ENCODE measurements at places on chromosomes 16 and 17.

- DNase-seq, result no peak
These were observed 19.3 kb upstream of the TBX2 start for GRCh38 chr17:61380217-61380835.

DNA sequence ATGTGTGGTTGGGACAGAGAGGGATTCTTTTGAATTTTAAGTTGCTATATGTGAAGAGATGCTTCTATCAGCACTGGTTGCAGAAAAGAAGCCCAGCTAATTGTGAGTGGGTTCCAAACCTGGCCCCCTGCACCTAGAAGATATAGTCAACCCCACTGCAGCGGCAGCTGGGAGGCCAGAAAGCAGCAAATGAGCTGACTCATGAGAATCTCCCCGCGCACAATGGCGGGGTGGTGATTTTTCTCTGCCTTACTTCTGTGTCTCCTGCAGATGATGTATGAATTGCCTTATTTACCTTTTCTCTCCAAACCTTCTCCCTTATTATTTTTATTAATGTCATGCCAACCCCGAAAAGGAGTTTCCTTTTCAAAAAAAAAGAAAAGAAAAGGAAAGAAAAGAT is 89.7 kb downstream of the MAF start:
- no peak for DNase-seq

- no peak for DNase-seq
These were observed 9.6 kb downstream of the STX1B start for GRCh38 chr16:31000671-31001382.

GRCh38 chr17:2253768-2254406 is 49.7 kb downstream of the SMG6 start:
- DNase-seq, result no peak

DNA sequence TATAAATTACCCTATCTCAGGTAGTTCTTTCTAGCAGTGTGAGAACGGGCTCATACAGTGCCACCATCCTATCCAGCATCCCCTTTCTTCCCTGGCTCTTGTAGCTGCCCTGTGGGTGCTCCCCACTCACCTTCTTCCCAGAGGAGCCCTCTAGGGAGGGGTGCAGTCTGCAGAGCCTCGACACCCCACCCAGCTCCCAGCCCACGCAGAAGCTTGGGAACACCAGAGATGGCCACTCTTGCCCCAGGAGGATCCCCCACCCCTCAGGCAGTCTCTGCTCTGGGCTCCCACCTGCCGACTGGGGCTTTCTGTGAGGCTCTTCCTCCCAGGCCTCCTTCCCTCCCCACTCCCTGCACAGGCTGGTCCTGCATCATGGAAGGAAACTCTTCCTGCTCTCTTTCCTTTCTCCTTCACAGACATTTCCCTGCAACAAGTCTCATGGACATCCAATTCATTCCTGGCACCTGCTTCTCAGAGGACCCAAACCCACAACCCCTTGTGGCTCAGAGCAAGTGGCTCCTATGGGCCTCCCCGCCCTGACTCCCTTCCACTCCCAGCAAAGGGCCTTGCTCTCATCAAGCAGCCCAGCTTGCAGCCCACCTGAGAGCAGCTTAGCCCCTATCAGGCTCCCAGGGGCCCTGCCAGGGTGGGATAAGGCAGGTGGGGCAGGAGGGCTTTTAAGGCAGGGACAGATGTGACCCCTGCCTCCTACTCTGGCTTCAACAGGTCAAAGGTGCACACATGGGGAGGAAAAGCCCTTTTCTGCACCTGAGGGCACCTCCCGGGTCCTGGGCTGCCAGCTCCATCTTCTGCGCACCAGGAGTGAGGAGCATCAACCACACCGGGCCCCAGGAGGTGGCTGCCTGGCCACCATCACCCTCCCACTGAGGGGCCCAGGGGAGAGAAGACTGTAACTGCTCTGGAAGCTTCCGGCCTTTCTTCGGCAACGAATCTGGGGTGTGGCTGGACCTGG is 263.8 kb upstream of the TNRC6C start:
- DNase-seq, result no peak

DNA sequence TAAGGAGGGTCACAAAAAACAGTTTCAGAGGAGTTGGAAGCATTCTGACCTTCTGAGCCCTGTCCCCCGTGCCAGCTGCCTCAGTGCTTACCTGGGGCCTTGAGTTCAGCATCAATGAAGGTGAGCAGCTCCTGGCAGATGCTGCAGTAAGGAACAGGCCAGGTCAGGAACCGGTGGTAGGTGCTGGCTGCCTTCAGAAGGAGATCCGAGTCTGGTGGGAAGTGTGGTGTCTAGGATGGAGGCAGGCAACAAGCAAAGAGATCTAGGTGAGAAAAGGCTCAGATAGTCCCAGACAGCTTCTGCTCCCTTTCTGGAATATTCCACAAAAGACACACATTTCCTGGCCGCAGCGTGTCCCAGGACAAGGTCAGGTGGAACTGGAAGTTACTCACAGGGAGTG is 37.2 kb upstream of the PIK3R6 start:
- no peak for DNase-seq

GRCh38 chr16:2835638-2836493 is 5.8 kb downstream of the ZG16B start:
- no peak for DNase-seq

DNA sequence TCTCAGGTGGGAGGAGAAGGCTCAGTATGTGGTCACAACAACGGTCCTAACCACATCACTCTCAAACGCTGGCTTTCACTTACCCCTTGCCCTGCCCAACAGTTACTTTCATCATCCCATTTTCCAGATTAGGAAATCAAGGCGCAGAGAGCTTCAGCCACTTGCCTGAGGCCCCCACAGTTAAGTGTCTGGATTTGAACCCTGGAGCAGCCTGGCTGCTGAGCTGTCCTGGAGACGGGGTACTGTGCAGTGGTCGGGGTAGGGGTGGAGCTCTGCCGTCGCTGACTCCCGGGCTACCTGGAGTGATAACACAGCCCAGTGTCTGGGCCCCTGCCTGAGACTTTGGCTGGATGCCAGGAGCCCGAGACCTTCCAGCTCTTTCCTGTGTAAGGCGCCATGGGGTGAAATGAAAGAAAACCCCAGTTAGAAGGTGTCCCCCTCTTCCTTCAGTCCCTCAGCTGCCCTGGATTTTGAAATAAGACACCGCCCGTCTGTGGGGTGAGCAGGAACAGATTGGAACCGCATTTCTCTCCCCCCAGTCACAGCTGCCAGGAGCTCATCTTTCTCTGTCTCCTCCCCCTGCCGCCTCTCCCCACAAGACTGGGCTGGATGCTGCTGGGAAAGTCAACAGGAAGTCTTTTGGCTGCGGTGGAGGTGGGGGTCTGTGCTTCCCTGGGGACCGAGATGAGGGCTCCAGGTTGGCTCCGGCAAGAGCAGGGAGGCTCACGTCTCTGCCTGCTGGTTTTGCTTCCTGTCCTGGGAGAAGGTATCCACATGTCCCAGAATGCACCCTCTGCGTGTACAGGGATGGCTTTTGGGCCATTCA is 280.2 kb downstream of the SEC14L1 start:
- no peak for DNase-seq

DNA sequence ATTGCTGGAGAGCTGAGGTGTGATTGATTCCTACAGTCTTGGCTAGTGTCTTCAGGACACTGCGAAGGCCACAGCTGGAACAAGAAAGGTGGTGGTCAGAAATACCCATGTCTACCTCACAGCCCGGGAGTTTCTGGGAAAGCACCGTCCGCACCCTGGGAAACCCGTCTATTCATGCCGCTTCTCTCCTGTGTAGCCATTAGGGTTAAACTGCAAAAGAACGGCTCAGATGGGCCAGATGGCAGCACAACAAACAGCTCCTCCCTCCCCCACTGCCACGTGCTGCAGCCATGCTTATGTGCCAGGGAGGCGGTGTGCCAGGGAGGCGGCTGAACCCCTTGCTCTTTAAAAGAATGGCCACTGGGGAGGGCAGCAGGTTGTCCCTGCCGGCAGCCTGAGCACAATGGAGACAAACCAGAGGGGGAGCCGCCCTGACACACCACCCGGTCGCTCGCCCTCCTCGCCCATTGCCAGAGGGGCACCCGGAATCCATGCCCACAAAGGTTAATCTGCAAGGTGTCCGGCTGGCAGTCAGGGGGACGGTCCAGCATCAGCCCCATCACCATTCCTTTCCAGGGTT is 65.2 kb downstream of the CYTH1 start:
- peak; percentile 93 for DNase-seq

DNA sequence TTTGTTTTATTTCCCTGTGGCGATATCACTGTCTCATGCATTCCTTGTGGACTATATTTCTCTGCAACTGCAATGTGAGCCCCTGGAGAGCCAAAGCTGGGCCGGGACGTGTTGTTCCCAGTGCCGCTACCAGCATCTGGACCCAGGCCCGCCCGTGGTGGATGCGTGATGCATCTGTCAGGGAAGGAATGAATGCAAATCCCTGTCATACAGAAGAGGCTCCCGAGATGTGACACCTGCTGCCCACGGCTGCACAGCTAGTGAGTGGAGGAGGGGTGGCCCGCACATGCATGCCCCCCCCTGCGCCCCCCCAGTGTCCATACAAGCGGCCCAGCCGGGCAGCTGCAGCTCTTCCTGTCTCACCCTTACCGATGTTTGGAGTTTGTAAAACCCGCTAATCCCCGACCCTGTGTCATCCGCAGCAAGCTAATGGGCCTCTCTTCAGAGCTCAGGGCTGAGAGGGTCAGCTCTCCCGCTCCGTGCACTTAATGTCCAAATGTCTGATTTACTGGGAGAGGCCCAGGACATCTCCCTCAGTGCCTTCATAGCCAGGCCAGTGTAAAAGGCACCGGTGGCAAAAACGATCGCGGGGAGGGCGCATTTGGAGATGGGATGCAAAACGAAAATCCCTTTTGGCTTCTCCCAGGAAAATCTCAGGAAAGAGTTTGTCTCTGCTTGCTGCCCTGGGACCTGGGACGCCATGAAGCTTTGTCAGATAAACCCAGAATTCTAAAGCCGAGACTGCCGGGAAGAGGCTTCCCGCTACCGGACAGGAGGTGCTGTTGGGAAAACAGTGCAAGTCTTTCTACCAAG is 91.8 kb downstream of the FOXL1 start:
- DNase-seq, result no peak

DNA sequence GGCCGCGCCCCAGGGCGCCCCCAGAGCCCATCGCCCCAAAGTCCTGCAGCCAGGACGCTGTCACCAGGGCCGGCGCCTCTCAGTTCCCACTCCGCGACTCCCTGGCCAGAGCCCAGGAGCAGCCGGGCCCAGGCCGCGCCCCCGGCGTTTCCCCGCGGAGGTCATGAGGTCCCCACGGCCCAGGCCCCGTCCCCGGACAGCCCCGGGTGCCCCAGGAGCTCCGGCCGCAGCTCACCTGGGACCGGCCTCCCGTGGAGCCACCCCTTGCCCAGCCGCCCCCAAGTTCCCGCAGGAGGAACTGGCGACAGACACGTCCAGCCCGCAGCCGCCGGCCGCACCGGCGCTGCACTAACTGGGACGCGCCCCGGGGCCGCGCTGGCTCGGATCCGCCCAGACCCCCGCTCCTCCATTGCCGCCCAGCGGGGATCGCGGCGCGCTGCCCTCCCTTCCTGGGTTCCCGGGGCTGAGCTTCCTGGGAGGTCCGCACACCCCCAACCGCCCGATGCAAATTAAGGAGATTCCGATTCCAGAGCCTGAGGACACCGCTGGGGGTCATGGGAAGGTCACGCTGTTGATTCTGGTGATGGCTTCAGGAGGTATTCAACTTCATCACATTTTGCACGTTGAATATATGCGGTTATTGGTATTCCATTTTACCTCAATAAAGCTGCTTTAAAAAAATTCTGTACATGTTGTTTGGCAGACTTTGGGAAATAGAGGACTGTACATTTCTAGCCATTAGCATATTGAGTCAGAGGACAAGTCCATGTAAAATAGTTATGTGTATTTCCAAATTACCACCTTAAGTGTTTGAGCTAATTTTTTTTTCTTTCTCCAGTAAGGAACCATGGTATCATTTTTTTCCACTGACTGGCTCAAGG is 9.9 kb downstream of the AHSP start:
- DNase-seq, result no peak

DNA sequence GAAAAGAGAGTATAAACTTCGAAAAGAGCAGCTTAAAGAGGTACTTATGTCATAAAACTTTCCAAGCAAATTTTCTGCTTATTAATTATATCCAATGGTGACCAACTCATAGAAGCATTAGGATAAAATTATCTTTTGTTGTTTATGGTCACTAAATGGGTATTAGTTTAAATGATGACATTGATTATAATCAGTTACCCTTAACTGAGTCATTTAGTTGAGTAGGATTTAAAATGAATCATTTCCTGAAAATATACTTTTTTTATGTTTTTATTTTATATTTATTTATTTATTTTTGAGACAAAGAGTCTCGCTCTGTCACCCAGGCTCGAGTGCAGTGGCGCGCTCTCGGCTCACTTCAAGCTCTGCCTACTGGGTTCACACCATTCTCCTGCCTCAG is 55.9 kb downstream of the ABHD15 start:
- no peak for DNase-seq

DNA sequence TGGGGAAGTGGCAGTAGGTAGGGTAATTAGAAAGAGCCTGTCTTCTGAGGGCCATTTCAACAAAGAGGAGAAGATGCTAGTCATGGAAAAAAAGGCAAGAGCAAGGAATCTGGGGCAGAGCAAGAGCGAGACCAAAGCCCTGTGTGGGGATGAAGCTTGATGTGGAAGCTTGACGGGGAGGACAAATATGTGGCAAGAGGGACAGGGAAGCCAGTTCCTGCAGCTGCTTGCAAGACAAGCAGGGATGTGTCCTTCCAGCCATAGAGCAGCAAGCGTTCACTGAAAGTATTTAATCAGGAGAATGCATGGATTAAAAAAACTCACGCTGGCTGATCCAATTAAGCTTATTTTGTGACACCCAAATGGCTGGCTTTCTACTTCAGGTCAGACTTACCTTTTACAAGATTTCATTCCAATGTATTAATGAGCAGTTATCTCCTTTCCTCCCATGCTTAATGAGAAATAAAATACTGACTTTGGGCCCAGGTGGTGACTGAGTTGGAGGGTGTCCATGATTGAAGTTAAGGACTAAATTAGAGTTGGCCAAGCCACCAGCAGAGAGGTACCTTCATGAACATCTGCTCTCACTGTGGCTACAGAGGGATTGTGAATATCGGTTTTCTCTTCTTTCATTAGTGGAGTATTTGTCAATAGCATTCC is 76.8 kb downstream of the ABCA8 start:
- no peak for DNase-seq

GRCh38 chr17:60168654-60169053 is 18.9 kb downstream of the CA4 start:
- no peak for DNase-seq

DNA sequence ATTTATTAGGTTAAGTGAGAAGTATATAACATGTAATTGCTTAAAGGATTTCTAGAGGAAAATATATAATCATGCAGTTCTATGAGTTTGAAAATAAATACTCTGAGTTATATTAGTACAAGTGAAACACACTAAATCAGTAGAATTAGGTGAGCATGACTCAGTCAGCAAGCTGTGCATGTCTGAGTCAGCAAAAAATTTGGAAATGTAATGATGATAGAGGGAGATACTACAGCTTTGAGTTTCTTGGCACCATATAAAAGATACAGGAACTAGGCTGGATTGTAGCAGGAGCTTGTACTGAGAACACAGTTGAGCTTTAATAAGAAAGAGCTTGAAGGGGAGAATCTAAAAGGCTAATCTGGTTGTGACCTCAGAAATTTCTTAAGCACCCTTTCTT is 1224.6 kb downstream of the CDH8 start:
- no peak for DNase-seq

- no peak for DNase-seq
These were observed 4.0 kb upstream of the DLX4 start for GRCh38 chr17:49964769-49965523.

Measured in hippocampal formation (tissue), 2 donors.